ENCODE measurements at places on chromosomes 4 and X. TPM values are rescaled to one million over a fixed set of nuclear protein-coding genes. Genes with fewer than 3 reads are reported as not detected.

DNA sequence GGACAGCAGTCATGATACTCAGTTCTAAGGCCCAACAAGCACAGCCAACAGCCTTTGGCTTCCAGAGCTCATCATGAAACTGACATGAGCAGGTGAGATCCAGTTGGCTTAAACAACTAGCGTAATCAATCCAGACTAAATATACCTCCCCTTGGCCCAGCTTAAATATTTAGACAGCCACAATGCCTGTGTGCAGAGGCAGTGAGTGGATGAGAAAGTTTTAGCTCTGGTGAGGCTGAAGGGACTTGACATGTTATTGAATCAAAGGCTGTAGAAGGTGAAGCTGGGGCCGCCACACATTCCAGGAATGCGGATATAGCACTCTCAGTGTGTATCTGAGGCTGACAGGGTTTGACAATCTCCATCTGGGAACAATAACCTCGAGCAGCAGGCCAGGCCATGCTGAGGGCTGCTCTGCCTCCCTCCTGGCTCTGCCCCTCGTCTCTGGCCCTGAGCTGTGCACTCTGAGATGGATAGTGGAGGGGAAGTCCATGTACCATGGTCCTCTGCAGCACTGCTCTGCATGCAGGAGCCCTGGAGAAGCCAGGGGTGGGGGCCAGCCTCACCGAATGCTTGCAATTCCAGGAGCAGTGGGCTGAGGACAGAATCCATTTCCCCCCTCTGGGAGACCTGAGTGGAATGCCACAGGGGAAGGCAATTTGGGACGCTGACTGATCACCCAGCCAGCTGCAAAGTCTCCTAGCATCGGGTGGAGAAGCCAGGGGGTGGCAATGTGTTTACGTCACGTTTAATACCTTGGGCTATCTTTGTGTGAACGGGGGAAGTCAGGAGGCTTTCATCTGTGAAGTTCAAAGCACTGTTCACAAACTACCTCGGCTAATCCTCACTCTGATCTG lies 37.3 kb upstream of the RASL11B start:
- DNase-seq = no peak

The FOXP3 gene
- total RNA-seq = 0.32 TPM

- no peak for DNase-seq
These were observed 166.7 kb upstream of the RPS6KA3 start for GRCh38 chrX:20433388-20433775.

- no peak for DNase-seq
These were observed 27.6 kb upstream of the HUWE1 start for GRCh38 chrX:53713987-53714579.

DNA sequence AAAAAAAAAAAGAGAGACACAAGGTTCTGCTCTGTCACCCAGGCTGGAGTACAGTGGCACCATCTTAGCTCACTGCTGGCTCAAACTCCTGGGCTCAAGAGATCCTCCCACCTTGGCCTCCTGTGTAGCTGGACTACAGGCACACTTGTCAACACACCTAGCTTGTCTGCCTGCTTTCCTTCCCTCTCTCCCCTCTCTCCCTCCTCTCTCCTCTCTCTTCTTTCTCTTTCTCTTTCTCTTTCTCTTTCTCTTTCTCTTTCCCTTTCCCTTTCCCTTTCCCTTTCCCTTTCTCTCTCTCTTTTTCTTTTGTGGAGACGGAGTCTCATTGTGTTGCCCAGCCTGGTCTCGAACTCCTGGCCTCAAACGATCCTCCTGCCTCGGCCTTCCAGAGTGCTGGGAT lies 132.1 kb downstream of the DIPK2B start:
- DNase-seq = no peak

GRCh38 chr4:139243448-139244365 lies 36.3 kb downstream of the MGARP start:
- DNase-seq = no peak

- peak; percentile 62 for DNase-seq
These were observed 762 bp downstream of the PIGA start for GRCh38 chrX:15334561-15334960.

The ASB12 gene
- not detected for total RNA-seq

GRCh38 chr4:163590103-163590502 lies 95.6 kb downstream of the TMA16 start:
- no peak for DNase-seq

- no peak for DNase-seq
These were observed 96.6 kb upstream of the GATB start for GRCh38 chr4:151857368-151857767.

DNA sequence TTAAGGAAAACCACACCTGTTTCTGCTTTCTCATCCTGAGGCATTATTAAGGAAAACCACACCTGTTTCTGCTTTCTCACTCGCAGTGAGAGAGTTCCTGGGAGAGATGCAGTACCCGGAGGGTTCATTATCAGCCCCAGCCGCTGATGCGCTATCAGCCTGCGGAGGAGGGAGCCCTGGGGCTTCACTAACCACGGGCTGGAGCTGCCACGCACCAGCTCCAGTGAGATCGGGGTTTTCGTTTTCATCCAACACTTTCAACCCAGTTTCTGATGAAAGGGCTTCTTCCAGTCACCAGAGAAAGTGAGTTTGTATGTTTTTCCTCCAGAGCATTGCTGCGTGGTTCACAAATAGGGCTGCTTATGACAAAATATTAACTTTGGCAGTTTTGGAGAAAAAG lies 93.2 kb upstream of the PRKX start:
- no peak for DNase-seq

The TCEAL6 gene
- not detected for total RNA-seq

Data from natural killer cell (primary cell).